Left colon (tissue), 2 donors: ENCODE measurements at places on chromosomes 12 and 14. TPM values are rescaled to one million over a fixed set of nuclear protein-coding genes. Genes with fewer than 3 reads are reported as not detected.
A peak's percentile ranks its signal among the peaks of the same experiment; 100 is the strongest.

ACOT6 gene
- total RNA-seq = not detected

TMTC3 gene
- total RNA-seq = 13.0 TPM

BICD1 gene
- 3.0 TPM for total RNA-seq

MMP17 gene
- total RNA-seq = 0.76 TPM

KRT78 gene
- total RNA-seq = not detected

TMEM229B gene
- total RNA-seq = 5.0 TPM

RPL10L gene
- 9.6 TPM for total RNA-seq

CATSPERB gene
- total RNA-seq = 9.8 TPM

TRPV4 gene
- total RNA-seq = 0.36 TPM

CCDC177 gene
- not detected for total RNA-seq

GRCh38 chr12:47822863-47823262 lies 3.2 kb upstream of the HDAC7 start:
- no peak for DNase-seq

DNA sequence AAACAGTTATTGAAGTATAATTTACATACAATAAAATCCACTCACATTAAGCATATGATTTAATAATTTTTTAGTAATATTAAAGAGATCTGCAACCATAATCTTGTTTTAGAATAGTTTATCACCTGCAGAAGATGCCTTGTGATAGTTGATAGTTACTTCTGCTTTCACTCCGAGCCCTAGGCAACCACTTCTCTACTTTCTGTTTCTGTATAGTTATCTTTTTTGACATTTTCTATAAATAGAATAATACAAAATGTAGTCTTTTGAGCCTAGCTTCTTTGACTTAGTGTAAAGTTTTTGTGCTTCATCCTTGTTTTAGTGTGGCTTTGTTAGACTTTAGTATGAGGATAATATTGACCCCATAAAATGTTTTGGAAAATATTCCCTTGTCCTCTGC lies 111.0 kb downstream of the MNAT1 start:
- no peak for DNase-seq

- no peak for DNase-seq
Observed at GRCh38 chr12:89884416-89884898, 175.8 kb upstream of the ATP2B1 start.

DNA sequence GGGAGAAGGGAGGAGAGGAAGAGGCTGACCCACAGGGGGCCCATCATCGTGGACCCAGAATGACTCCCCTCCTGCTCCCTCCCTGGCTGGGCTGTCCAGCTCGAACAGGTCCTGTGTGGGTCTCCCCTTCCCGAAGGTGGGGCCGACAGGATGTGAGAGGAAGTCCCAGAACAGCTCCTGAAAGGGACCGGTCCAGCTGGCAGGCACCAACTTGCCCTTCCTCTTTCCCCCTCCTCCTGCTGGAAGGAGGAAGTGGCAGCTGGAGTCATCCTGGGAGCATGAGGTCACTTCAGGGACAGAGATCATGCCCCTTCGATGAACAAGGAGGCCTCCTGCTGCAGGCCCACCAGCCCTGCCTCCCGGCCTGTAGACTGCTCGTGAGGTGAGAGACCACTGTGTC lies 35.0 kb upstream of the BEGAIN start:
- DNase-seq = no peak

DNA sequence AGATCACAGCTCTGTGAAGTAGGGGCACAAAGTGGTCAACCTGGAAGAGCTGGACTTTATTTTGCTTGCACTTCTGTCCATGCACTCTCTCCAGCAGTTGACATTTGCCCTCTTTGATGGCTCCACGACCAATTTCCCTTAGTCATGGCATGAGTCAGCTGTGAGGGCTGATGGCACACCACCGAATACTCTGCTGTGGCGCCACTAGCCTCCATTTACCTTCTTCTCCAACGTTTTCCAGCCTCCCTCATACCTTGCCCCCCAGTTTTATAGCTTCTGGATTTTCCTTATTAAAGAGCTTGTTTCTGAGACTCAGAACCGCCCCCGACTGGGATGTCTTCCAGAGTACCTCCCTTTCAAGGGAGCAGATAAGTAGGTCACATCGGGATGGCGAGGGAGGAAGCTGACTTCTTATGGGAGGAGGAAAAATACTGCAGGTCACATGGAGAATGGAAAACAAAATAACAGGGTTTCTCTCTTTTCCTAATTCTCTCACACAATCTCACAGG lies 17.6 kb downstream of the NINJ2 start:
- DNase-seq = peak; percentile 22

GRCh38 chr14:80906946-80907345 lies 34.6 kb downstream of the CEP128 start:
- DNase-seq = no peak

DNA sequence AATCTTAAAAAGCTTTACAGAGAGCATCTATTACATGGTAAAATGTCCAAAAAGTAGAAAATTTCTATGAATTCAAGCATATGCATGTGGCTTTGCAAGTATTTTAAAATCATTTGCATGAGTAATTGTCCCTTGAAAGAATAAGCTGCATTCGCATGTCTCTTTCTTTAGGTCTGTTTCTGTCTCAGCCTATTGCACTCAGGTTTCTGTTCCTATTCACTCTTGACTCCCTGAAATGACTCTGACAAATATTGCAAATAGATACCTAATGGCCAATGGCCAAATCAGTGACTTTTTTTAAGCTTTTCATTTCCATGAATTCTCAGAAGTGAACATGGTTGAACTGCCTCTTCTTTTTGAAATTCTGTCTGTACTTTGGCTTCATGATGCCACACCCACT lies 6.4 kb upstream of the TTC8 start:
- no peak for DNase-seq

DNA sequence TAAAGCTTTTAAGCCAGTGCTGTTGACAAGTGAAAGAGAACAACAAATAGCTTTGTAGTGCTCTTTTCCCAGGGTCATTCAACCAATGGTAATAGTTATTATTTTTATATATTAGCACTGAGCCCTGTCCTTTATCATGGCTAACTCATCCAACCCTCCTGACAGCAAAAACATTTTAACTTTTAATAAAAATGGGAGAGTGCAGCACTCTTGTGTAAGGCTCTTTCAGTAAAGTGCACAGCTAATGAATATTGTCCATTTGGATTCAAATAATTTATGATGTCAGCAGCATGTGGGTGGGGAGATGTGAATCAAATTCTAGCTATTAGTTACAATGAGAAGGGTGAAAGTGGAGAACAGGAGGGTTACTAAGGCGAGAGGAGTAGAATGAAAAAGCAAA lies 185.7 kb downstream of the SOX5 start:
- no peak for DNase-seq

DNA sequence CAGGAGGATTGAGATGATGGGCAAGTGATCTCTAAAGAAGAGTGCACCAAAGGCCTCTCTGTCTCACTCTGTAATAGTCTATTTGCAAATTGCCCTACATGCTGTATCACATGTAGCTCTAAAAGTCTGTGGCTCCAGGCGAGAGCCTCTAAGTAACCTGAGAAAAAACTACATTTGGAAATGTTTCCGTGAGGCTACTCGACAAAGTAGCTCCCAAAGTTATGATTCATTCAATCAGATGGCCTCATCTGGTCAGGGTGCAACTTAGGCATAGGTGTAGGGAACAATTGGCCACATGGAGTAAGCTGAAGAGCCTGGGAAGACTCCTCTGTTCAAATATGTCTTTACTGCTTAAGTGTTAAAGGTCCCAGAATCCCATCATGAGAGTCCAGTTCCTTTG lies 155.4 kb upstream of the PLEKHG7 start:
- DNase-seq = no peak

GRCh38 chr14:65472189-65472588 lies 59.7 kb downstream of the FUT8 start:
- no peak for DNase-seq

DNA sequence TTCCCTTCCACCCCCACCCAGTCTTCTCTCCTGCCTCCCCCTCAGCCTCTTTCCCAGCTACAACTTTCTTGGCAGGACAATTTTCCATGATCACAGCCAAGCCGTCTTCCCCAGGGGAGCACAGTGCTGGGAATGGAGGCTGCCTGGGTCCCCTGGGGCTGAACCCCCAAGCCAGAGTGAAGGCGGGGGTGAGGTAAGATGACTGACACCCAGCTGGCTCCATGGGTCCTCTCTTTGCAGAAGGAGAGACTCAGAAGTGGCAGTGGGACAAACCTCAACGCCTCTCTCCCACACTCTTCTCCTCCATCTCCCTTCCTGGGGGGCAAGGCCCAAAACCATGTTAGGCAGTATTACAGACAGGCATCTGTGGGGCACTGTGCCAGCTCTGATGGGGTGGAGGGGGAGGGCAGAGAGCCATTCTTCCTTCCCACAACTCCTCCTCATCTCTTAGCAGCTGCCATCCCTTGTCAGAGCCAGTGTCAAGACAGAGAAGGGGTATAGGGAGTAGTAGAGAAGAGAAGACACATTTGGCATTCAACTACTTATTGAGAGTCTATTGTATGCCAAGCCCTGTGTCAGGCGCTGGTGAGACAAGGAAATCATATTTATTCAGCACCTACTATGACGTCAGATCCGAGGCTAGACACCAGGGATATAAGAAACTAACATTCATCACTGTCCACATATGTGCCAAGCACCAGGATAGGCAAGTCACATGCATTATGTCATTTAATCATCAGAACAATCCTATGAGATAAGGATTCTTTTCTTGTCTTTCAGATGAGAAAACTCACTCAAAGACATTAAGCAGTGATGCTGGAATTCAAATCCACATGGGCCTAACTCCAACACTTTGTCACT lies 3.6 kb downstream of the ITGA7 start:
- no peak for DNase-seq

DNA sequence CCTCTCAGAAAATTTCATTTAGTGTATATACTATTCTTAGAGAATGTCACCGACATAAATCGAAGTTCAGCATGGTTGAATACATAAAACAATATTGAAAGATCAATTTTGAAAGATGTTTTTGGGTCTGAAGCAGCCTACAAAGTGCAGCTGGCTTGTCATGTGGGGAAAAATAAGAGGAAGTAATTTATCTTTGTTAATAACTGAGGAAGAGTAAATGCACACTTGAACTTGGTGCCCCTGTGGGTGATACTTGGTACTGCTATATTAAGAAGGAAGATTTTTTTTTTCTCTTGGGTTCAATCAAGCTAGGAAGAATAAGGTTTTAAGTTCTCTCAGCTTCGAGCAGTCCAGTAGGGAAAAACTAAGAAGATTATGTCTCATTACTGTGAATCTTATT lies 661.3 kb downstream of the RPL10L start:
- DNase-seq = no peak

GRCh38 chr12:70890895-70891832 lies 29.4 kb downstream of the PTPRR start:
- DNase-seq = no peak

DNA sequence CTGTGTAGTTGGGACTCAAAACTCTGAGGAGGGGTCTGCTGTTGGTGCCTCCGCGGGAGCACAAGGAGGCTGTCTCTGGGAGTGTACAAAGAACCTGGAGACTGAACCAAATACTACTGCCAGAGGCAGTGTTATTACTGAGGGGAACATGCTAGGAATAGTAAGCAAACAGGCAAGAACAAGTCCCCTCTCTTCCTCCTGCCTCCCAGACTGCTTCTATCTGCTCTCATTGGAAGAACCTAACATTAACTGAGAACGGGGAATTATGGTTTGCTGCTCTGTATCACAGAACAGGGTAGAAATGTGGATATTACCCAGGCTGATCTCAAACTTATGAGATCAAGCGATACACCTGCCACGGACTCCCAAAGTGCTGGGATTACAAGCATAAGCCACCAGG lies 4.5 kb upstream of the KMT5A start:
- no peak for DNase-seq

GRCh38 chr14:34364201-34364600 lies 97.8 kb downstream of the SPTSSA start:
- DNase-seq = no peak

GRCh38 chr12:30155001-30155730 lies 371.4 kb upstream of the TMTC1 start:
- DNase-seq = no peak

DNA sequence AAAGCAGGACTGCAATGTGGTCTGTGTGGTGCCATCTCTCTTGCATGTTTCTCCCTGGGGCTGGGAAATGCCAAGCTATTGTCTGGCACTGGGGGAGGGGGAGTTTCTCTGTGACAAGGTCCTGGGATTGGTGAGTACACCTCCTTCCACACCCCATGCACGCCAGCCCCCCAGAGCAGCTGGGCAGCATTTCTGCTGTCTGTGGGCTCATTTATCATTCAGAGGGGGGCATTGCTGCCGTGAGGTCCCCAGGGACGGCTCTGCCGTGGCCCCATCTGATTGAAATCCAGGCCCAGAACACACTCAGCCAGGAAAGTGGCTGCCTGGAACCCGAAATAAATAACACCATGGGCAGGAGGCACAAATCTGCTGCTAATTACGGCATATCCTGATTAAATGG lies 12.6 kb upstream of the FAM222A start:
- no peak for DNase-seq

DNA sequence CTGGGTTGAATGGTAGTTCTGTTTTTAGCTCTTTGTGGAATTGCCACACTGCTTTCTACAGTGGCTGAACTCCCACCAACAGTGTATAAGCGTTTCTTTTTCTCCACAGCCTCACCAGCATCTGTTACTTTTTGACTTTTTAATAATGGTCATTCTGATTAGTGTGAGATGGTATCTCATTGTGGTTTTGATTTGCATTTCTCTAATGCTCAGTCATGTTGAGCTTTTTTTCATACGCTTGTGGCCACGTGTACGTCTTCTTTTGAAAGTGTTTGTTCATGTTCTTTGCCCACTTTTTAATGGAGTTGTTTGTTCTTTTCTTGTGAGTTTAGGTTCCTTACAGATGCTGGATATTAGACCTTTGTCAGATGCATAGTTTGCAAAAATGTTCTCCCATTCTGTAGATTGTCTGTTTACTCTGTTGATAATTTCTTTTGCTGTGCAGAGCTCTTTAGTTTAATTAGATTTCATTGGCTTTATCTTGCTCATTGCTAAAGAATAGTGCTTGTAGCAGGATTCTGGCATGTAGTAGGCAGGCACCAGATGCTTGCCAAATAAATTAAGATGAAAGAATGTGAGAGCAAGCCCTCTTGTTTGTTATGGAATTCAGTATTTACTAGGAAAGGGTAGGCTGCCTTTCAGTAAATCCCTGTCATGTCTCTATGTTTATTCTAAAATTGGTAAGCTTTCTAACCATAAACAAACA lies 86.8 kb downstream of the PDE3A start:
- DNase-seq = no peak

DNA sequence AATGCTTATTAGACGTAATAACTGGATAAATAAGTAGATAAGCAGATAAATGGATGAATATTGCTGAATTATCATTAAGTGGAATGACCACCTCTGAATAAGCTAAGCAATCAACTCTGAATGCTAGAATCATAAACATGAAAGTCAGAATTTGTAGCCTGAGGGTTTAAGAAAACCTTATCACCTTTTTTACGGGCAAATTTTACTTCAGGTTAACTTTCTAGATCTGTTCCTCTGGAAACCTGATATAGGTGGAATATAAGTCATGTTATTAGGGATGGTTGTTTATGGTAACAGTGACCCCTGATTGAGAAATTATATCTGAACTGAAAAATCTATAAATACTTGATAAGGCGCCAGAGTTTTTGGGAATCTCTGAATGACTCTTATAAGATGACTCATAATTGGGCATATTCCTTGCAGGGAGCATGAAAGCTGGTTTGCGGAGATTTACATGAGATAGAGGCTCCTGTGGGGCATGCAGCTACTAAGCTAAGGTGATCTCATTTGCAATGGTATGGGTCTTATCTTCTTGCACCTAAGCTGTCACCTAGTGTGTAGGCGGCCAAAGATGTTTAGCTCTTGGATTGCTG lies 12.1 kb downstream of the SPX start:
- DNase-seq = no peak
